Osteoblast (primary cell): ENCODE measurements at places on chromosomes 1 and 21. TPM values are rescaled to one million over a fixed set of nuclear protein-coding genes. Genes with fewer than 3 reads are reported as not detected.

PPIAL4G gene
- total RNA-seq, result not detected in 2 replicates

IFI44L gene
- 28.3 and 49.2 TPM in 2 replicates for total RNA-seq

RIPK4 gene
- total RNA-seq, result 0.29 and 2.2 TPM in 2 replicates

- peak; percentile 91 for DNase-seq
These were observed 94.9 kb downstream of the MRPL37 start for GRCh38 chr1:54294887-54295286.

DNA sequence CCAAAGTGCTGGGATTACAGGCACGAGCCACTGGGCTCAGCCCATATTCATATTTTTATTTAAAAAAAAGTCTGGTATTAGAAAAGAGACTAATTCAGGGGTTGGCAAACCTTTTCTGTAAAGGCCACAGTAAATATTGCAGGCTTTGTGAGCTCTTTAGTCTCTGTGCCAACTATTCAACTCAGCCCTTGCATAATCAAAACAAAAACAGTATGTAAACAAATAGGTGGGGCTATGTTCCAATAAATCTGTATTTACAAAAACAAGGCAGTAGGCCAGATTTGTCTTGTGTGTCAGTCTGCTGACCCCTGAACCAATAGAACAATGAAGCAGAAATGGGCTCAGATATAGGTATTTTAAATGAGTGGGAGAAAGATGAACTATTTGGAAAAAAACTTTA lies 49.3 kb downstream of the CDC42BPA start:
- no peak for DNase-seq

LCE6A gene
- total RNA-seq, result not detected in 2 replicates

DNA sequence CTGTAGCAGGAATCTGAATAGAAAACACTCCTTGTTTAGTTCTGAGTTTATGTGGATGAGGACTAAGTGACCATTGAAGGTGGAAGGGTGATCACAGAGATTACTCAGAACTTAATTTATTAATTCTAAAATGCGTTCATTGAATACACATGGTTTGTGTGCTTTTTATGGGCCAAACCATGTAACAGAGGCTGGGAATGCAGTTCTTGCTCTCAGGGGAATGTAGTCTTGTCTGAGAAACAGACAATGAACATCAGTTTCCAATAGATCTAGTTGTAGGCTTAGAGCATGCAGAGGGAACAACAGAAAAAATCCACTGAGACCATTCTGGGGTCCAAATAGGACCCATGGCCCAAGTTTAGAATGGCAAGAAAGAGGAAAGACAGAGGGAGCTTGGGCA lies 46.1 kb downstream of the ITSN1 start:
- DNase-seq, result no peak

- DNase-seq, result no peak
These were observed 140.4 kb upstream of the ADGRL2 start for GRCh38 chr1:81660286-81660685.

- DNase-seq, result no peak
These were observed 347.7 kb downstream of the NPHP4 start for GRCh38 chr1:5644281-5645134.

SFT2D2 gene
- 60.8 and 62.2 TPM in 2 replicates for total RNA-seq

LCE1D gene
- not detected in 2 replicates for total RNA-seq

GRCh38 chr1:200934676-200935245 lies 40.1 kb downstream of the INAVA start:
- no peak for DNase-seq

CCDC181 gene
- 0.29 and 0.36 TPM in 2 replicates for total RNA-seq

MYBPH gene
- total RNA-seq, result under 0.01 and 0.29 TPM in 2 replicates

DNA sequence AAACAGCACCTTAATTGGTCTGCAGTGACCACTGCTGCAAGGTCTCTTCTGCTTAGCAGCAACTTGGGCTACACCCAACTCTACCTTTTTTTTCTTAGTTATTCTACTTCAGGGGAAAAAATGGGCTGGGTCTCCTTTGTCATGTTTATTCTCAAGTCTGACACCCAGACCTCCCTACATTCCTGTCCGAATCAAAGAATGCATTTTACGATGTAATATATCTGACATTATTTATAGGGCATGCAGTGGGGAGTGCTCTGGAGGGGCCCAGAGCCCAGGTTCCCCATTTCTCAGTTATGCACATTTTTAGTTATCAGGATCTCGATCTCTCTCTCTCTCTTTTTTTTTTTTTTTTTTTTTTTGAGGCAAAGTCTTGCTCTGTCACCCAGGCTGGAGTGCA lies 50.5 kb downstream of the OPTC start:
- no peak for DNase-seq

DNA sequence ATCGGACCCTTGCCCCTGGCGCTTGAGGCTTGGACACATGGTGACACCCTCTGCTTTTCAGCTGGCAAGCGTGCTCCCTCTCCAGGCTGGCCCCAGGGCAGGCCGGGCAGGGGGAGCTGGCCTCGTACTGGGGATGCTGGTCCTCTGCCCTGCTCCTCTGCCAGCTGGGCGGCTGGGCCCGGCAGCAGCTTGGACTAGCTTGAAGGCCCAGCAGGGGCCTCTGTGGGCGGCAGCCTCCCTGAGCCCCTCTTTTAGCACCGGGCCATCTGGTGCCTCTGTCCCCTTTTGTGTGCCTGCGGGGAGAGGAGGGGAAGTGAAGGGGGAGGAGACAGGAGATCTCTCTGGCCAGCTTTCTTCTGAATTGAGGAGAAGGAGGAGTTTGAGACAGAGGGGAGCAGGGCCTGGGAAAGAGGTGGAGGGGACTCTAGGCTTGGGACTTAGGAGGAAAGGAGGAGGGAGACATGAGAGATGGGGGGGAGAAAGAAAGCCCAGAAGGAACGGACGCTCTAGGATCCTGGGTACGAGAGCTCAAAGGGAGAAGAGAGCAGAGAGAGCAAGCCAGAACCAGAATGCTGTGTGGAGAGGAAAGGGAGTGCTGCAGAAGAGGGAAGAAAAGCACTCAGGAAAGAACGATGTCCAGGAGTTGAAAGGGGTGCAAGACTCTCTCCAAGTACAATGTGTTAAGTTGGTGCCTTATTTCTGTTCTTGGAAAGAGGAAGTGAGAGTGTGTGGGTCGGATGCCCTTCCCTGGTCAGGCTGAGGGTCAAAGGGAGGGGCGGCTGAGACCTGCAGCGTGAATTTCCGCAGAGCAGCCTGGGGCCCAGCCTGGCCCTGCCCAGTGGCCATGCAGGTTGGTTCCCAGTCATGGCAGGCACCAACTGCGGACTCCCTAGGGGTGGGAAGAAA lies 40.3 kb downstream of the IER5 start:
- no peak for DNase-seq

- peak; percentile 14 for DNase-seq
These were observed 182.7 kb upstream of the VAMP3 start for GRCh38 chr1:7588457-7588827.

GRCh38 chr1:150268705-150269403 lies at the start of gene APH1A:
Gene APH1A, minus strand, starts transcription at chr1:150269016. Its CDS starts 206 bp downstream, at chr1:150268810.
- peak; percentile 99 for DNase-seq

IVL gene
- not detected in 2 replicates for total RNA-seq

AGO1 gene
- 20.6 and 21.8 TPM in 2 replicates for total RNA-seq

DNA sequence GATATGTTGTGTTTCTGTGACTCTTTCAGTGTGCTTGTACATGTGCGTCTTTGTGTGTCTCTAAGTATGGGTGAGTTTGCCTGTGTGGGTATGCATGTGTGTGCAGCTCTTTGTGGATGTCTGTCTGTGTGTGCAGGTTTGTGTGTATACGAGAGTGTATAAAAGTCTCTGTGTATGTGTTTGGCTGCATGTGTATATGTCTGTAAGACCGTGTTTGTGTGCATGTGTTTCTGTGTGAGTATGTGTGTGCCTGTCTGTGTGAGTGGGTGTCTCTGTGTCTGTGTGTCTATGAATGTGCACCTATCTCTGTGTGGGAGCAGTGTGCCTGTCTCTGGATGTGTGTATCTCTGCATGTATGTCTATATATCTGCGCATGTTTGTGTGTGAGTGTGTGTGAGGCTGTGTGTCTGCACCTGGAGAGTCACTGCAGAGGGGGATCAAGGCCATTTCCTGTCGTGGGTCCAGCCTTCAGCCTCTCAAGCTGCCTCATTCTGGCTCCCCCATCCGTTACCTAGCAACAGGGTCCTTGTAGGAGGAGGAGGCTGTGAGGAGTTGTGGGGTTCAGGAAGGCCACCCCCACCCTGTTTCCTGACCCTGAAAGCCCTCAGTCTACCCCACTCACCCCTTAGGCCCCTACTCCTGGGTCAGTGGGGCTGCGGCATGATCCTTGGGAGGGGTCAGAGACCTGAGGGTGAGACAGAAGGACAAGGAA lies 10.4 kb downstream of the FGR start:
- peak; percentile 9 for DNase-seq

DNA sequence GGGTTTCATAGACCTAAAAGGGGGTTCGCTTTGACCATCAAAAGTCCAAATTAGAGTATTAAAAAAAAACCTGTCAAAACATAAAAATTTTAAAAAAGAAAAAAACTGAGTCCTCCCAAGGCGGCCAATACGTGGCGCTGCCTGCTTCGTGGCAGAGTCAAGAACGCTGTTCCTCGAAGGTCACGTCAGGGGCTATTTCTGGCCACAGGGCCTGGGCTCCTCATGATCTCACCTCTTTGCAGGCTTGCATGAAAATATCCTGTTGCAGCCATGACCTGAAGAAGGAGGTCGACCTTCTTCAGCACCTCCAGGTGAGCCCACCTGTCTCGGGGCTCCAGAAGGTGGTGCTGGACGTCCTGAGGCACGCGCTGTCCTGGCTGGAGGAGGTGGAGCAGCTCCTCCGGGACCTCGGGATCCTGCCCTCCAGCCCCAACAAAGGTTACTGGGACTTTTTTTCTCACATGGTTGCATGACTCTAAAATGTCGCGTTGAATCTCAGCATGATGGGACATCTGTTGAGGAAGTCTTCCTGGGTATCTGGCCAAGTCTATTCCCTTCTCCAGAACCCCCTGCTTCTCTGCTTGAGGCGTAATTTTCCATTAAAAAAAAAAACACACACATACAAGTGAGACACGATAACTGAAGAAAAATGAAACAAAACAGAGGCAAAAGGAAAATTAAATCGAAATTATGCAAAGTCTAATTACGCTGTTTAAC lies 80.4 kb upstream of the EFHD2 start:
- DNase-seq, result peak; percentile 92

DNA sequence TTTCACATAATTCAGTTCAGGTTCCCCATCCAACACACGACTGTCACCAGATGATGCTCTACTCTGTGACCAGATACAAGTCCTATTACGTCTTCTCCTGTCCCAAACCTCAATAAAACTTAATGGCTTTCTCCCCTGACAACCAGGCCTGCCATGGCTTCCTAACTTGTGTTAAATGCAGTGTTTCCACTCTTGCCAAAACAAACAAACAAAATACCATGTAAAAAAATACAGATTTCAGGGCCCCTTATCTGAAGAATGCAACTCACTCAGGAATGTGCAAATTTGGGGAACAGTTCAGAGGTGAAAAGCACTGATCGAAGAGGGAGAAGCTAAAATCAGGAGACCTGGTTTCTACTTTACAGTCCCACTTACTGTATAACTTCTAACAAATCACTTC lies 863 bp upstream of the NUF2 start:
- no peak for DNase-seq

DNA sequence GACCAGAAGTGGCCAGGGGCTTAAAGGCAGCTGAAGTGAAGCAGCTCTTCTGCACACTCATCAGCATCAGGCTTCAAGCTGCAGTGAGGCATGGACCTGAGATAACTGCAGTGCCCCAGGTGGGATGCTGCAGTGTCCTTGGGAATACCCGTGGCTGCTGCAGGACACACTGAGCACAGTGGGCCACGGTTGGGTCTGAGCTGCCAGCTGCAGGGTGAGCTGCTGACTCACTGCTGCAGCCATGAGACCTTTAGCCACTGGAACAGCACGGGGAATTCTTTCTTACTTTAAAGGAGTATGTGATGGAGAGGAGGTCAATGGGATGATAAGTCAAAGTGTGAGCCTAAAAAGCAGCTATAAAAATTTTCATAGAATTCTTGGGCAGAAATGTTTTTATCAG lies 102.1 kb downstream of the XCL2 start:
- DNase-seq, result no peak

DNA sequence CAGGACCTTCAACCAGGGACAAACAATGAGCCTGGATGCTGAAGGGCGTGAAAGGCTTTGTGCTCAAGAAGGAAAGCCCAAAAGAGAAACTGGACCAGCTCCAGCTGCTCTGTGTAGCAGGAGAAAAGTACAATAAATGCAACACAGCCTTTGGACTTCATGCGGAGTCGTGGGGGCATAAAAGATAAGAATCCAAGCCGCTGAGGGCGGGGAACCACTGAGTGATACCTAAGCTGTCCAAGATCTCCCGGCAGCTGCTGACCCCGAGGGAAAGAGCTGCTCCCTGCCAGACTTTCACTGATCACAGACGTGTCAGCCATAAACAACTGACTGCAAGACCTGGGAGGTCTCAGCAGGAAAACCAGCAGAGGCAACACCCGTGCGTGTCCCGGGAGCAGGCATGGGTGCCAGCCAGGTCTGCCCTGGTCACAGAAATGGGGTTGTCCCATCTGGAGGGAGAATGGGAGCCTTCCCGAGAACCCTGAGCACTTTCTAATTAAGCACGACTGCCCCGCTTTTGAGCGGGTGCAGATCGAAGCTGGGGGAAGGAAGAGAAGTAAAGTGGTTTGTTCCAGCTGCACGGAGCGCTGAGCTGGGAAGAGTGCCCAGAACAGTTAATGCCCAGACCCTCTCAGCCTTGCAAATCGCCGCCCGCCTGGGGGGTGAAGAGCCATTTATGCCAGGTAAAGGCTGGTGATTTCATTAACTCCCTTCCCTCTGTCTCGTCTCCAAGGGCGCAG lies 68.3 kb upstream of the TARDBP start:
- DNase-seq, result peak; percentile 93

RAB3B gene
- total RNA-seq, result 14.5 and 21.2 TPM in 2 replicates

TMOD4 gene
- total RNA-seq, result 0.36 TPM in 1 of 2 replicates, not detected in the other

FAM72D gene
- under 0.01 TPM in 1 of 2 replicates, not detected in the other for total RNA-seq

- DNase-seq, result no peak
These were observed 147.6 kb upstream of the TNR start for GRCh38 chr1:175890958-175891357.

GRCh38 chr1:184954232-184954995 lies 19.9 kb downstream of the NIBAN1 start:
- DNase-seq, result no peak

- DNase-seq, result peak; percentile 4
These were observed 71.9 kb upstream of the USP24 start for GRCh38 chr1:55286856-55287602.

GRCh38 chr1:52268372-52268771 lies 97.6 kb downstream of the CC2D1B start:
- DNase-seq, result no peak

RAD54L gene
- 0.59 and 1.4 TPM in 2 replicates for total RNA-seq

- DNase-seq, result peak; percentile 79
These were observed 1.6 kb downstream of the DNMT3L start for GRCh38 chr21:44260066-44260465.
